ENCODE measurements at places on chromosomes 7 and 10.

DNA sequence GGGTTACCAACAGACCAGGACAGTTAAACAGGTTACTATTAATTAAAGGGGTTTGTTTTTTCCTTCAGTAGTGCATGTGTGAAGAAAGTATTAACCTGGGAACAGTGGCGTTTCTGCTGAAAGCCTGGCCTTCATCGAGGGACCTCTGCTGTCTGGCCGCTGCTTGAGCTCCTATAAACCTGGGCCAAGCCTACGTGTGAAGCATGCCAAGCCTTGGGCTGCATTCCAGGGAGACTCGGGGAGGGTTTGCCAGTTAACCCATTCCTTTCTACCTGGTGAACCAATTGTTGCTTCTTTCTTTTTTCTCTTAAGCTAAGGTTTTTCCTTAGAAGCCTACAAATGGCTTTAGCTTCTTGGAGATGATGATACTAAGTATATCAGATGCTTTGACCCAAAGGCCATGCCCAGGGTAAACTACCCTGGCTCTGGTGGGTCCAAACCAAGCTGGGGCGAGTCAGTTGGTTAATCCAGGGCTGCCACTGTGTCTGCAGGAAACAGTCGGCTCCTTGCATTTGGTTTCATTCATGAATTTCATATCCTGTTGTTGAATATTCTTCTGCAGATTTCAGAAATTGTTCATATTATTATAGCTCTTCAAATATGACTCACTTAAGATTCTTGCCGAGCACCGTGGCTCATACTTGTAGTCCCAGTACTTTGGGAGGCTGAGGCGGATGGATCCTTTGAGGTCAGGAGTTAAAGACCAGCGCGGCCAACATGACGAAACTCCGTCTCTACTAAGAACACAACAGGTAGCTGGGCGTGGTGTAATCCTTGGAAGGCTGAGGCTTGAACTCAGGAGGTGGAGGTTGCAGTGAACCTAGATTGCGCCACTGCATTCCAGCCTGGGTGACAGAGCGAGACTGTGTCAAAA, 23.8 kb downstream of the PFKP start:
- DNase-seq: peak; percentile 87

GRCh38 chr10:22700489-22700888, 13.9 kb downstream of the PIP4K2A start:
- peak; percentile 41 for DNase-seq

GRCh38 chr7:43868181-43868580, 1.1 kb downstream of the MRPS24 start:
- no peak for DNase-seq

DNA sequence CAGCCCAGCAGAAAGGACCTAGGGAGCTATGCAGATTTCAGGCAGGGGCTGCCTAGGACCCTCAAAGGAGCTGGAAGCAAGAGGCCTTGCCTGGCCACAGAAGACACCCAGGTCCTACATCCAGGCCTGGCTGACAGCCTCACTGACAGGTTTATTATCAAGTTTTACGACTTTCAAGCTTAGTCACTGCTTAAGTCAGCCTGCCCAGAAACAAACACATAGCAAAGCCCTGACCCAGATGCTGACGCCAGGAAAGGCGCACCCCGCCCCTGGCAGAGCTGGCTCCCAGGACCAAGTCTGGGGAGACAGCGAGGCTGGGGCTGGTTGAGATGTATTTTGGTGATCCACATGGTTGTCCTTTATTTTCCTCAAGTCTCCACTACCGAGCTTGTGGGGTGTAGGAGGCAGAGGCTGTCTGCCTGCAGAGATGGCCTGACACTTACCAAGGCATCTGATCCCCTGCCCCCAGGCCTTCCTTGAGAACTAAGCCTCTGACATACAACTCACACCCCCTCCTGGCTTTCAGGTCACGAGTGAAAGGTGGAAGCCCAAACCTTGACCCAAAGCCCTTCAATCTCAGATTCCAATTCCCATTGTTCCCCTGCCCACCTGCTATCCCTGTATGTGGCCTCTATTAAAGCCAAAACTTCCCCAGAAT, 80.7 kb upstream of the EMX2 start:
- peak; percentile 94 for DNase-seq

GRCh38 chr10:484925-485661, 204.4 kb downstream of the DIP2C start:
- peak; percentile 38 for DNase-seq

- no peak for DNase-seq
Observed at GRCh38 chr7:105648561-105649401, 67.5 kb upstream of the EFCAB10 start.

- no peak for DNase-seq
Observed at GRCh38 chr10:99621454-99622251, 1.4 kb upstream of the SLC25A28 start.

- peak; percentile 60 for DNase-seq
Observed at GRCh38 chr7:78510580-78511188, 712.1 kb downstream of the PHTF2 start.

DNA sequence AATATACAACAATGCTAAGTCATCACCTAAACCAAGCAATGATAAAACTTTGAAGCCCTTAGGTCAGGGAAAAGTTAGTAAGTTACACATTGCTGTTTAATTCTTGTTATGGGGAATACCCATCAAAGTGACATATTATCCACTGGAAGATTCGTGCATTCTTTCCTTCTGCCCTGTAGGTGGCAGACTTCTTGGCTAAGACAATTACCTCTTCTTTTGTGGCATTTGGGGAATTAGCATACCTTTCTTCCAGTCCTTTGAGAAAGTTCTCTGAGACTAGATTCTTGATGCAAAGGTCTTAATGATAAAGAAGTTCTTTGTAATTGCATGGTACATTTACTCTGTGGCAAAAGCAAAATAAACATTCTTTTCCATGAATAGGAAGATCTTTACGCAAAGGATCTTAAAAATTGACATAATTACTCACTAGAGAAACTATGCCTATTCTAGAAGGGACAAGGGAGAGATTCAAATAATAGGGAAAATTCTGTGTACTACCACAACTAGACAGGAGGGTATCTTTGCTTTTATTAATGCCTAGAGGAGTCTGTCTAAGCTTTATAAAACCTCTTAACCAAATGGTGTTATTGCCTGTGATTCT, 395.9 kb downstream of the GRM8 start:
- DNase-seq: no peak

- DNase-seq: no peak
Observed at GRCh38 chr10:107966826-107967225, 802.3 kb upstream of the SORCS1 start.

- DNase-seq: no peak
Observed at GRCh38 chr10:124451276-124451675, 1.4 kb upstream of the NKX1-2 start.

DNA sequence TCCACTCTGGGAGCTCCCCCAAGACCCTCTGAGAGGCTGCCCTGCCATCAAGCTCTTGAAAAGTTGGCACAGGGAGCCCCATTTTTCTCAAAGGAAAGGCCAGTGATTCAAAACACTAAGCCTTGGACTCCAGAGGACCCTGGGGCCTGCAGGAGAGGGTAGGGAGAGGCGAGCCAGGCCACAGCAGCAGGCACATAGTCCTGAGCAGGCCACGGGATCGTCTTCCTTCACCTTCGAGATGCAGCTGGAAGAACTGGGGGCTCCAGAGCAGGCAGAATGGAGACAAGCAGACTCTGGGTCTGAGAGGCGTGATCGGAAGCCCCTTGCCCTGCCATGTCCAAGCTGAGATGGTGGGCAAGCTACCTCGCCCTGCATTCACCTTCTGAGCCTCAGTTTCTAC, 13.9 kb downstream of the TNS3 start:
- peak; percentile 35 for DNase-seq

- DNase-seq: no peak
Observed at GRCh38 chr7:151080067-151080521, 515 bp downstream of the FASTK start.

- no peak for DNase-seq
Observed at GRCh38 chr7:99505324-99505662, 831 bp downstream of the ZKSCAN5 start.

DNA sequence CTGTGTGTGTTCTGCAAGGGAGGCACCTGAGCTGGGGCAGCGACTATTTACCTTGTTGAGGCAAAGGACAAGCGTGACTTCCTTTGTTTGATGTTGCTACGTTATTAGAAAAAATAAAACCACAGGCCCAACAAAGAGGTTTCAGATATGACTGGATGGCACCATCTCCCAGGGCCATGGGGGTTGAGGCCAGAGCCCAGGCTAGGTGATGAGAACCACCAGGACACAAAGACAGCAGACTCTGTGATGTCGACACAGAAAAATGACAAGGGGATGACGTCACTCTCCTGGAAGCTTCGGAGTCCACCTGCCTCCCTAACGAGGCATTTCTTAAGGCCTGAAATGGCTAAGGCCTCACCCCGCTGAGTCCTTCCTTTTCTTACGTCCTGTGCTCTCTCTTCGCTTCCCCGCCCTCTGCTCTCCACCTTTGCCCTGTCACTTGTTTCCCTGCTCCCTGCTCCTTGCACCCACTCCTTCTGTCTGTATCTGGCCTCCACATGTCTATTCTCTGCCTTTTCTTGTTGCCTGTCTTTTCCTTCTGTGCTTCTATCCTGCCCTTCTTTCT, 83.0 kb upstream of the ADRB1 start:
- DNase-seq: peak; percentile 90
